ENCODE measurements at places on chromosomes 7 and 10. TPM values are rescaled to one million over a fixed set of nuclear protein-coding genes. Genes with fewer than 3 reads are reported as not detected.

SLIT1 gene
- not detected for total RNA-seq

NUPR2 gene
- not detected for total RNA-seq

ATG9B gene
- total RNA-seq: 0.24 TPM

MSMB gene
- not detected for total RNA-seq

FGL2 gene
- total RNA-seq: not detected

SPDYE2 gene
- not detected for total RNA-seq

FAM25A gene
- not detected for total RNA-seq

LMBR1 gene
- 32.5 TPM for total RNA-seq

DDC gene
- not detected for total RNA-seq

KLHL7 gene
- 28.4 TPM for total RNA-seq

IGF2BP3 gene
- 26.7 TPM for total RNA-seq
